ENCODE measurements at places on chromosomes 16 and 17.
A peak's percentile ranks its signal among the peaks of the same experiment; 100 is the strongest.

DNA sequence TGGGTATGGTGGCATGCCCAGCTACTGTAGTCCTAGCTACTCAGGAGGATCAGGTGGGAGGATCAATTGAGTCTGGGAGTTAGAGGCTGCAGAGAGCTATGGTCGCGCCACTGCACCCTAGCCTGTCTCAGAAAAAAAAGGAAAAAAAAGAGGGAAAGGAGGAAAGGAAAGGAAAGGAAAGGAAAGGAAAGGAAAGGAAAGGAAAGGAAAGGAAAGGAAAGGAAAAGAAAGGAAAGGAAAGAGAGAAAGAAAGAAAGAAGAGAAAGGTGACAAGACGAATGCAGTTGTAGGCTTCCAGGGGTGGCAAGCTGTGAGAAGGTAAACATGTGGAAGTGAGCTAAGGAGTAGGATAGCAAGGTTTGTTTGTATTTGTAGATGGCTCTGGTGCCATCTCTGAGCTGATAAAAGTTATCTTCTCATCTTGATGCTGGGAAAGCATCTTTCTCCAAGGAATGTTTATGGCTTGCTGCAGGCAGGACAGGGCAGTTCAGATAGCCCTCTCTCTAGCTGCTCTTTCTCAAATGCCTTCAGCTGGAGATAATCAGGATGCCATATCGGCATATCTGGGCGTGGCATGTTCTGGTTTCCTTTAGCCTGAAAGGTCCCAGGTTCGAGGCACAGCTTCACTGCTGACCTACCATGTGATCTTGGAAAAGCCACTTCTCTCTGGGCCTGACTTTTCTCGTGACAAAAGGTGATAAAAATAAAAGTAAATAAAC lies 2.8 kb upstream of the NOS2 start:
- no peak for DNase-seq

- no peak for DNase-seq
These were observed 7.2 kb upstream of the IGFALS start for GRCh38 chr16:1800701-1801100.

- no peak for DNase-seq
These were observed 148.7 kb downstream of the FTO start for GRCh38 chr16:53852678-53853077.

GRCh38 chr17:64345689-64346376 lies 44.8 kb downstream of the PECAM1 start:
- peak; percentile 41 for DNase-seq

DNA sequence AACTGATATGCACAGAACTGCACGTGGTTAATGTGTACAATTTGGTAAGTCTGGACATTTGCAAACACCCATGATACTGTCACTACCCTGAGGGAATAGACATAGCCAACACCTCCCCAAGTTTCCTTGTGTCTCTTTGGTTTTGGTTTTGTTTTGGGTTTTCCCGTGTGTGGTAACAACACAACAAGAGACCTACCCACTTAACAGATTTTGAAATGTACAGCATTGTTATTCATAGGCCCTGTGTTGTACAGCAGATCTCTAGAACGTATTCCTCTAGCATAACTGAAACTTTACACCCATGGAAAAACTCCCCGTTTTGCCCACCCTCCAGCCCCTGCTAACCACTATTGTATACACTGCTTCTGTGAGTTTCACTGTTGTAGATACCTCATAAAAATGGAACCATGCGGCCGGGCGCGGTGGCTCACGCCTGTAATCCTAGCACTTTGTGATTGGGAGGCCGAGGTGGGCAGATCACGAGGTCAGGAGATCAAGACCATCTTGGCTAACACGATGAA lies 76.3 kb upstream of the TBC1D3K start:
- no peak for DNase-seq

DNA sequence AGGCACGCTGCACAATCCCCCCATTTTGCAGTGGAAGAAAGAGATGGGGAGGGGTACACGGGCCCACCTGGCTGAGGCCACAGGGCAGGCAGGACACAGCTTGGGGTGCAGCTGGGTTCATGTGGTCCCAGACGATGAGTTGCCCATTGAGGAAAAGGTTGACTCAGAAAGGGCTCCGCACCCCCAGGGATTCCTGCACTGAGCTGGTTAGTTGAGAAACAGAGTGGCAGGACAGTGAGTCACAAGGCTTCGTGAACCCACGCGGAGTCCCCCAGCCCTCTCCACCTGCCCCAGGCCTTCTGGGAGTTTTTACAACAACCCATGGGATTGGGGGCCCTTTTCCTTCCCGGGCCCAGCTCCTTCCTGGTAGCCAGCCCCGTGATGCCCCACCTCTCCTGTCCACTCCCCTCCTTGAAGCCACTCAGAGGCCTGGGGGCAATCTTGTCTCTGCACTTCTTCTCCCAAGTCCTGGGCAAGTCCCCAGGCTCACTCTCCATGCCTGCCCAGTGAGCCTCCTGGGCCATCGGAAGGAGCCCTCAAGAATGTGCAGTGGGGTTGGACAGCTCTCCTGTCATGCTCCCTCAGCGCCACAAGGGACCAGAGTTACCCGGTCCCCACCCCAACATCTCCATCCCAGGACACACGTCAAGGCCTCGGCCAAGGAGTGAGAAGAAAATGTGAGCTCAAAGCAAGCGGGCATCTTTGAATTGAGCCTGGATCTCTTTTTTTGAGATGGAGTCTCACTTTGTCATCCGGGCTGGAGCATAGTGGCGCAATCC lies 251.2 kb downstream of the PARN start:
- DNase-seq: no peak

GRCh38 chr16:1014771-1015495 lies 33.4 kb downstream of the SOX8 start:
- no peak for DNase-seq

DNA sequence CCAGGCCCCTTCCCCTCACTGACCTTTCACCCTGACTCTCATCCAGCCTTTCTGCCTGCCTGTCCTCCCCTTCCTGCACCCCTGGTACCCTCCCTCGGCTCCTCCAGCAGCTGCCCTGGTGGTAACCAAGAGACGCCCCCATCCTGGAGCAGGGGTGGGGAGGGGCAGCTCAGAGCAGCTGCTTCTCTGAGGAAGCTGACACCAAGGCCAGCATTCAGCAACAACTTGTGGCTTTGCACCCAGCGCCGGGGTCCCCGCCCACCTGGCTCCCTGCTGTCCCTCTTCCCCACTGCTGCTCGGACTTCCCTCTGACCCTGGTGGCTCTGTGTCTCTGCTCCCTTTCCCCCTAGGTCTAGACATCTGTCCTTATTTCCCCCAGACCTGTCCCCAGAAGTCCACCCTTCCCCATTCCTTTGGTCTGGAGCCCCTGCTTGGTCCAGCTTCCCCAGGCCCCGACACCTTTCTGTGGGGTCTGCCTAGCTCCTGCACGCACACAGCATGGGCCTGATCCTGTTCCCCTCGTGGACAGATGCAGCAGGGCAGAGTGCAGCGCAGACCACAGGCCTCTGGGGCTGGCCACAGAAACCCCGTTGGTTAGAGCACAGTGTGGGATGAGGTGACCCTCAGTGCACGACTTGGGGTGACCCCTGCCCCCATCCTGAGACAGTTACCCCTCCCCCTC lies 1.2 kb upstream of the ATP2A1 start:
- DNase-seq: peak; percentile 62

GRCh38 chr16:19219836-19220235 lies 51.8 kb downstream of the SYT17 start:
- DNase-seq: no peak

- no peak for DNase-seq
These were observed 32.9 kb upstream of the CLEC18A start for GRCh38 chr16:69918241-69918640.

DNA sequence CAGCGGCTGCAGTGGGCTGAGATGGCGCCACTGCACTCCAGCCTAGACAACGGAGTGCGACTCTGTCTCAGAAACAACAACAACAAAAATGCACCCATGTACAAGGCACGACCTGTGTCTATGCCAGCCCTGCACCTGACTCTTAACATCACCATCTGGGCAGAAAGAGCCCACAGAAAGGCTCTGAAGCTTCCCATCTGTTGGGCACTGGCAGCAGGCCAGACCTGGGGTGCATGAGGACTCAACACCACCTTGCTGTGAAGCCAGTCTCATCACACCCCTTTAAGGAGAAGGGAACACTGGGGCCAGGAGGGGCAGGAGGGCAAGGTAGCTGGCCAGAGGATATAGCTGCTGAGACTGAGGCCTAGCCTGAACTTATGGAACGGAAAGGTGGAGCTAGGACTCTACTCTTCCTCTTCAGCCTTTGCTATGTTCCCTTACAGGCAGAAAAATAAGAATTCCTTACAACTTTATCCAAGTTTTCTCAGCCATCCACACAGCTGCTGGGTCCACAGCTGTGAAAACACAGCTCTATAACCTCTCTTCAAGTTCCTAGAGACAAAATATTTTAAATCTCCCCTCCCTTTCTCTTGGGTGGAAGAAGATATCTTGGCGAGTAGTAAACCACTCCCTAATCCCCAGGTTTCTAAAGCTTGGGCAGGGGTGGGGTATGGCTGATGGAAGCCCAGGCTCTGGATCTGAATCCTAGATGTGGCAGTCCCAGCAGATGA lies 2.8 kb downstream of the ELOB start:
- peak; percentile 26 for DNase-seq

GRCh38 chr16:81537721-81538561 lies 93.3 kb downstream of the CMIP start:
- no peak for DNase-seq

GRCh38 chr17:574061-574460 lies 140.6 kb downstream of the VPS53 start:
- DNase-seq: peak; percentile 87

- DNase-seq: no peak
These were observed 246.7 kb upstream of the SDK2 start for GRCh38 chr17:73890831-73891405.

- no peak for DNase-seq
These were observed 63.4 kb upstream of the TANC2 start for GRCh38 chr17:62902531-62903220.

- no peak for DNase-seq
These were observed 14.1 kb upstream of the G6PC1 start for GRCh38 chr17:42886283-42887176.

DNA sequence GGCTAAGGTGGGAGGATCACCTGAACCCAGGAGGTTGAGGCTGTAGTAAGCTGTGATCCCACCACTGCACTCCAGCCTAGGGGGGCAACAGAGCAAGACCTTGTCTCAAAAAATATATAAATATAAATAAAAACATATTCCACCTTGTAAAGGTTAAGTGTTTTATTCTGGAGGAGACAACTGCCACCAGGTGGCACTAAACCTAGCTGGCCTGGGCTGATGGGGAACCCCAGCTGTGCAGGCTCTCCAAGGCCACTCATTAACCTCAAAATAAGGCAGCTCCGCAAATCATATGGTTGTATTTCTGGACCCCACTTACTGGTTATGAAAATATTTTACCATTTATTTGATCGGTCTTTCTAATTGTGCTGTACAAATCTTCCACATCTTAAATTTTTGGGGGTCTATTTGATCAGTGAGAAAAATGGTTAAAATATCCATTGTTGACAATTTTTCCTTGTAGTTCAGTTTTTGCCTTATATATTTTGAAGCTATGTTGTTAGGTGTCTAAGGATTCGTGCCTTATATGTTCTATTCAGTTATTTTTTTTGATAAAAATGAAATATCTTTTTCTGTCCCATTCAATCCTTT lies 8.5 kb upstream of the ICAM2 start:
- DNase-seq: peak; percentile 53

GRCh38 chr17:58324409-58325288 lies 3.9 kb downstream of the TSPOAP1 start:
- peak; percentile 61 for DNase-seq

GRCh38 chr17:83119987-83120864 lies 40.8 kb downstream of the METRNL start:
- DNase-seq: peak; percentile 9

- no peak for DNase-seq
These were observed 348.0 kb upstream of the TNRC6C start for GRCh38 chr17:77610518-77610893.

- DNase-seq: peak; percentile 92
These were observed 43.2 kb downstream of the C16orf82 start for GRCh38 chr16:27109666-27110523.

- DNase-seq: peak; percentile 71
These were observed 15.4 kb upstream of the CTCF start for GRCh38 chr16:67546761-67547422.

DNA sequence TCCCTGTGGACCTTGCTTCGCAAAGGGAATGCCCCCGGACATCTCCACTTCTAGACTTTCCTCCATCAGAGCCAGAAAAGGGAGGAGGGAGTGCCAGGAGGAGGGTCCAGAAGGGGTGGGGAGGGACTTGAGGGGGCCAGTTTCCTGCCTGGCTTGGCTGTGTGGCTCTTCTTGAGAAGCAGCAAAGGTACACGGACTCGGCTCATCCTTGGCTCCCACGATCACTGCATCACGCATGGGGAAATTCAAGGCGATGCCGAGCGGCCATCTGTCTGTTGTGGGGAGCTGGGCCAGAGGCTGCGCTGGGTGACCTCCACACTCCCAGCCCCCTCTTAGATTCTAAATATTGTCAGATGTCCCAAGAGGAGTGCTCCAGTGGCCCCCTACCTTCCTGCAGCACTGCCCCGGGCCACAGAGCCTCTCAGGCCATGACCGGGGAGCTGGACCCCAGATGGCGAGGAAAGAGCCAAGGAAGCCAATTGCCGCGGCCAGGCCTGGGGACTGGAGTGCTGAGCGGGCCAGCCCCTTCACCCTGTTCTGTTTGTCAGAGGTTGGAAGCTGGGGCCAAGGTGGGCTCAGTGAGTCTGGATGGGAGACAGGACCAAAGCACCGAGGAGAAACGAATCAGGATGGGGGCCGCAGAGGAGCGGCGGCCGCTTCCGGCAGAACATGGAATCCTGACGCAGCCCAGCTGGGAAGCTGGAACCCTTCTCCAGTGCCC lies 104.5 kb downstream of the RBFOX3 start:
- no peak for DNase-seq

GRCh38 chr17:38559051-38559879 lies 46.5 kb downstream of the SRCIN1 start:
- peak; percentile 78 for DNase-seq

- DNase-seq: no peak
These were observed 17.2 kb downstream of the IQCK start for GRCh38 chr16:19735074-19735867.

DNA sequence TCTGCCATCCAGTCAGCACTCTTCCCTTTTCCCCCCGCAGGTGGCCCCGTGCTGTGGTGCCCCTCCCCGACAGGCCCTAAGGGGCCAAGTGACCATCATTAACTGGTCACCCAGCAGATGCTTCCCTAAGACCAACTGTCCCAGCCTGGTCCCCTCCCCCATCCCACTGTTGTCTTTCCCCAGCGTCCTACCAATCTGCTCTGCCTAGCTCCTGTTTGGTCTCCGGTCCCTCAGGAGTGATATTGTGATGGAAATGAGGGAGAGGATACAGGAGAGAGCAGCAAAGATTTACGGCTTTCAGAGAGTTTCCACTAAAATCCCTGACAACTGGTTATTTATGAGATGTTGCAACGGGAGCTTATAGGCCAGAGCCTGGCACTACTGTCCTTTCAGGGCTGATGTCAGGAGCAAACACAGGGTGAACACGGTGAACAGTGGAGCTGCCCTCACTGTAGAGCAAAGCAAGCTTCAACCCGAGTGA lies 1.4 kb upstream of the TTLL6 start:
- no peak for DNase-seq

DNA sequence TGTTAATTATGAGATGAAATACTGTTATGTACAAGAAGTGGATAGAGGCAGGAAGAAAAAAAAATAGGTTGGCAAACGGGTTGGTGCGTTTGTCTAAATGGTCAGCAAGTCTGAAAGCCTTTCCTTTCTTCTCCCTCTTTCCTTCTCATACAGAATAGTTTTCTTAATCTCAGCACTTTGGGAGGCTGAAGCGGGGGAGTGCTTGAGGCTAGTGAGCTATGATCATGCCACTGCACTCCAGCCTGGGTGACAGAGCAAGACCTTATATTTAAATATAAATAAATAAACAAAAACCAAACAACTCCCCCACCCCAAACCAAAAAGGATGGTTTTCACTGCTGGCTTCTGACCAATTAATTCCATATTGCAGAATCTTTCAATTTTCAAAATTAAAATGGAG lies 74.7 kb upstream of the CORO6 start:
- no peak for DNase-seq

All from right hindlimb (tissue), 1 donor.